ENCODE measurements at places on chromosomes 2 and 18.
A peak's percentile ranks its signal among the peaks of the same experiment; 100 is the strongest.

DNA sequence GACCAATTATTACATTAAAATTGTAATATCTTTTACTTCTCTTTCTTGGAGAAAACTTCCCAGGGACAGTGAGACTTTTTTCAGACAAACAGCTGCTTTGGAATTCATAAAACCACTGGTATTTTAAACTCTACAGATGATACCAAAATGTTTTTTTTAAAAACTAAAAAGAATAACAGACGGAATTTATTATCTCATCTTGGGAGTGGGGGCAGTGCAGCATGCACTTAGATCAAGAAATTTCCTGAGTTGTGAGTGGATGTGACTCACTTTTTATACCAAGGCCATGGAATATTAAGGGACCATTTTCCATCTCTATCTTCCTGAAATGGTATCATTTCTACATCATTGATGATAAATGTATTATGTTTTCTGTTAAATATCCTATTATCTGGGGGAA is 422.8 kb upstream of the HNRNPA3 start:
- DNase-seq: no peak

DNA sequence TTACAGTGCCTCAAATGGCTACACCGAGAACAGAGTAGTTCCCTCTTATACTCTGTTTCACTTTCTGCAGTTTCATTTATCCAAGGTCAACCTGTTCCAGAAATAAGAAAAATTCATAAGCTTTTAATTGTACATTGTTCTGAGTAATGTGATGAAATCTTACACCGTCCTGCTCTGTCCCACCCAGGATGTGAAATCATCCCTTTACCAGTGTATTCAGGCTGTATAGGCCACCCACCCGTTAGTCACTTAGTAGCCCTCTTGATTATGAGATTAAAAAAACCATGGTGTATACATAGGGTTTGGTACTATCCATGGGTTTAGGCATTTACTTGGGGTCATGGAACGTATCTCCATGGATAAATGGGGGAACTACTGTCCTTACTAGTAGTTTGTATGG is 29.8 kb downstream of the STARD6 start:
- no peak for DNase-seq

DNA sequence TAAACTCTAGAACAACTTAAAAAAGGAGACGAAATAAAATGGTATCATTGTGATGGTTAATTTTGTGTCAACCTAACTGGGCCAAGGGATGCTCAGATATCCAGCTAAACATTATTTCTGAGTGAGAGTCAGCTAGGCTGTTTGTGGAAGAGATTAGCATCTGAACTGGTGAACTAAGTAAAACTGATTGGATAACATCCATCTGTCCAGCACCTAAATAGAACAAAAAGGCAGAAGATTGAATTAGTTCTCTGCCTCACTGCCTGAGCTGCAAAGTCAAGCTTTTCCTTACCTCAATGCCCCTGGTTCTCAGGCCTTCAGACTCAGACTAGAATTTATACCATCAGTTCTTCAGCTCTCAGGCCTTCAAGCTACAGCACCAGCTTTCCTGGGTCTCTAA is 30.0 kb downstream of the PPP3R1 start:
- no peak for DNase-seq

DNA sequence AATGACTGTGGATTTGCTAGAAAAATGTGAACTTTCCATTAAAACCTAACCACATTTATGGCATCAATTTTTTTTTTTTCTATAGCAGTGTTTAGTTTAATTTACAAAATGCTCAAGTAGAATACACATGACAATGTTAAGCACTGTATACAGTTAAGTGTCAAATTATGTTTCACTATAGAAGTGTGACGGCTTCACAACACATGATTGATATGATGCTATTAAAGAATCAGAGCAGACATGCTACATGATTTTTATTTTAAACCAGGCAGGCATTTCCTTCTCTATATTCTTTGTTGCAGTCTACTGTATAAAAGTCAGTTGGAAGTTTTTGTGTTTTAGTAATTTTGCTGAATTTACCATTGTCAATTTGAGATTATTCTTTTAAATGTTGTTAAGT is 43.6 kb downstream of the PROKR1 start:
- no peak for DNase-seq

DNA sequence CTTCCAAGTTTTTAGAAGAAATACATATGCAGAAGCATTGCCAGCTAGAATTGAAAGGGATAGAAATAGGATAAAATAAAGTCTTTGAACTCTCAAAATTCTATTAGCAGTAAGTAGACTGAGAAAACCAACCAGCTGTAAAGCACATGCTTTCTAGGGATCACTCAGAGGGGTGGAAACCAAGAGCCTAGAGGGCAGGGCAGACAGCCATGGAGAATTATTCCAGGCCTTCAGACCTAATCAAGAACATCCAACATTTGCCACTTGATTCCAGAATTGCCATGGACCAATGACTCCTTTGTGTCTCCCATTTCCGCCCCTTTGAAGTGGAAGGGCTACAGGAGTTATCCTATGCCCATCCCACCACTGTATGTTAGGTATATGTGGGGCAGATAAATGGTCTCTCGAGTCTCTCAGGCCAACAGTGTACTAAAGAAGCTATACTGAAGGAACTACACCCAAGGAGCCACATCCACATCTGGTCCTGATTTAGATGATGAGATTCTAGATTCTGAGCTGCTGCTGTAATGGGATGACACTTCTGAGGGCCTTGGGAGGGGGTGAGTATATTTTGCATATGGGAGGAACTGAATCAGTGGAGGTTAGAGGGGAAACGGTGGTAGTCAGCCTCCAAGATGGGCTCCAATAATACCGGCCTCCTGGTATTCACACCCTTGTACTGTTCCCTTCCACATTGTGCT is 4.0 kb downstream of the FARSB start:
- no peak for DNase-seq

DNA sequence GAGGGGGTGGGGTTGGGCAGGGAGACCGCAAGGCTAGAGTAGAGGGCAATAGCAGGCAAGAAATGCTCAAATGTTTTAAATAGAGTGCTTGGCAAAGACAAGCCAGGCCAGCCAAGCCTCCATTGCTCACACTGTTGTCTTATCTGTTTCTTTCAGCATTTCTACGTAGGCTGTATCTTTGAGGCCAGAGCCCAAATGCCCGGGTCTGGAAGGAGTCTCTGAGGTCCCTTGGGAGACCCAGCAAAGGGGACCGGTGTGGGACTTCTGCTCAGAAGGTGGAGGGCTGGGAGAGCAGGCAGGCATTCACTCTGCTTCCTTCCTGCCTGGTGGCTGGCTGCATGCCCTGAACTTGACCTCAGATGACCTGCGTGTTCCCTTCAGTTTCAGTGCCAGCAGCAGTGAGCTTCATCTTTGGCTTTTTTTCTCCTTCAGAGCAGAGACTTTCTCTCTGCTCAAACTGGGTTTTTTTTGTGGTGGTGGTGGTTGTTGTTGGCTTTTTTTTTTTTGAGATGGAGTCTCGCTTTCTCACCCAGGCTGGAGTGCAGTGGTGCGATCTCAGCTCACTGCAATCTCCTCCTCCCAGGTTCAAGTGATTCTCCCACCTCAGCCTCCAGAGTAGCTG is 13.7 kb upstream of the TET3 start:
- DNase-seq: peak; percentile 6

- peak; percentile 70 for DNase-seq
These were observed 683 bp downstream of the STK39 start for GRCh38 chr2:168246483-168247340.

DNA sequence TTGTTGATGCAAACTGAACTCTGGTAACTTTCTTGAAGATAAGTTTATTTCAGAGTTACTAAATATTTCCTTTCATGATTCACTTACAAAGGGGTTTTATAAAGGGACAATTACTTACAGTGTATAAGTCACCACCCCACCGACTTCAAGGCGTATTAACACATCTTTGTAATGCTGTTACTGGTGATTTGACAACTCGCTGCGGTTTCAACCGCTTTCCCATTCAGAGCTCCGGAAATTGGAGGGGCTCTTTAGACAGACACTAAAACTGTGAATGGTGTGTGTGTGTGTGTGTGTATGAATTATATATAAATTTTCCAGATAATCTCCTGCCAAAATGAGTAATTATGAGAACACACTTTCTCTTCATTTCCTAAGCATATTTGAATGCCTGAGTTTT is 4.9 kb downstream of the TM4SF20 start:
- no peak for DNase-seq

DNA sequence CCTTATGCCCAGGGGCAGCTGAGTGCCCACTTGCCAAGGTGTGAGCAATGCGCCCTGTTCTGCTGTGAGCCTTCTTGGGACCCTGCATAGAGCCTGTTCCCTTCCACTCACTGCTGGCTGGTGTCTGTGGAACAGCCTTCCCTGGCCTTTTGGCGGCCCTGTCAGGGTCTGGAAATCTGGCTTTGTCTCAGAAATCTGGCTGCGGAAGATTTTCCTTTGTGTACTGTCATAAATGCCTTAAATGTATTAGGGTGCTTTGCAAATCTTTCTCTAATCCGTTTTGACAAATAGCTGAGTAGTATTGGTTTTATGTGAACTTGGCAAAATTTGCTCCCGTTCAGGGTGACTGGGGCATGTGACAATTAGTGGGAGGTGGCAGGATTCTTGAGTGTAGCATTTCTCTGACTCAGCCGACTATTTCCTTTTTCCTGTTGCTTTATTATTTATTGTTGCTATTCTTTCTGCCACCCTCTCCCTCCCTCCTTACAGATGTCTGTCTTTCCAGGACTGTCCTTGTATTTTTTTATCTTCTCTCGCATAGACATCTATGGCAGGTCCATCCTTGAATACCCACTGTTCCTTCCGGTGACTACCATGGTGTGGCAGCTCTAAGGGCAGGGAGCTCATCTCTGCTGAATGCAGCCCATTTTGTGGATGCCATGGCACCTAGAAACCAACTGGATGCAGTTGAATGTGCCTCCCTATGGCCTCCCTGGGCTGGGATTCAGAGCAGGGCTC is 41.8 kb downstream of the LDLRAD4 start:
- DNase-seq: no peak

DNA sequence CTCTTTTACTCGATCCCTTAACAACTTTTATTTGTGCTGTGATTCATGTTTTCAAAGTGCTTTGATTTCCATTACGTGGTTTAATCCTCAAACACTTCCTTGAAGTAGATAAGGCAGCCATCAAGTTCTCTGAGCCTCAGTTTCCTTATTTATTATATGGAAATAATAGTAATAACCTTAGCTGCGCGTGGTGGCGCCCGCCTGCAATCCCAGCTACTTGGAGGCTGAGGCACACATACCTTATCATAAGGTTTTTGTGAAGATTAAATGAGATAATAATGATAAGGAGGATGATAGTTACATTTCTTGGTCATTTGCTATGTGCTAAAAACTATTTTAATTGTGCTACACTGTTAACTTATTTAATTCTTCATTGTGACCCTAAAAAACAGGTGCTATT is 305.7 kb downstream of the NRXN1 start:
- DNase-seq: no peak

GRCh38 chr18:11320986-11321385 is 171.6 kb upstream of the PIEZO2 start:
- no peak for DNase-seq

DNA sequence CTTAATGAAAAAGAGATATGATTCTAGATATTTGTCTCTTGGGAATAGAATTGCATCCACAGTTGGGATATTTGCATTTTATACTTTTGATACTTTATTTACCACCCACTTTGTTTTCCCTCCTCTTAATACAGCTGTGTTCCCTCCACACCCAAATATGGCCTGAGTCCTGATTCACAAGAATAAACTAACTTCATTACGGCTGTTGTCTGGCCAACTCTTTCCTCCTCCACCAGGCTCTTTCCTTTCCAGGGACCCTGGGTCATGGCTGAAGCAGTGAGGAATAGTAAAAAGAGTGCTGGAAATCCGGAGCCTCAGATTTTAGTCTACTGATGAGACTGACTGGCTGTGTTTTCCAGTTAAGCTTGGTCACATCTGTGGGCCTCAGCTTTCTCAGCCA is 48.4 kb upstream of the STAM2 start:
- no peak for DNase-seq

DNA sequence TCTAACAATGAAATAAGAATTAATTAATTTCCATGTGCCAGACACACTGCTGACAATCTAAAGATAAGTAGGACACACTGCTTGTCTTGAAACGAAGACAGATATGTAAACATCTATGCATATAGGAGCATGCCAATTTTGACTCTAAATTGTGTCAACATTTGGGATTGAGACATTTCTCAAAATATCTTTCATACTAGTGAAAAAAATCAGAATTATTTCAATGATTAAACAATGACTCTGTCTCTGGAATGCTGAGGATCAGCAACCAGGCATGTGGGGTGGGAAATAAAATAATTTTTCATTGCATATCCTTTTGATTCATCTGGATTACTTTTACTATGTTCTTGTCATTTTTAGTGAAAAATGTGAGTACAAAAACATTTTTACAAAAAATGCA is 262.6 kb upstream of the SYT4 start:
- DNase-seq: no peak

DNA sequence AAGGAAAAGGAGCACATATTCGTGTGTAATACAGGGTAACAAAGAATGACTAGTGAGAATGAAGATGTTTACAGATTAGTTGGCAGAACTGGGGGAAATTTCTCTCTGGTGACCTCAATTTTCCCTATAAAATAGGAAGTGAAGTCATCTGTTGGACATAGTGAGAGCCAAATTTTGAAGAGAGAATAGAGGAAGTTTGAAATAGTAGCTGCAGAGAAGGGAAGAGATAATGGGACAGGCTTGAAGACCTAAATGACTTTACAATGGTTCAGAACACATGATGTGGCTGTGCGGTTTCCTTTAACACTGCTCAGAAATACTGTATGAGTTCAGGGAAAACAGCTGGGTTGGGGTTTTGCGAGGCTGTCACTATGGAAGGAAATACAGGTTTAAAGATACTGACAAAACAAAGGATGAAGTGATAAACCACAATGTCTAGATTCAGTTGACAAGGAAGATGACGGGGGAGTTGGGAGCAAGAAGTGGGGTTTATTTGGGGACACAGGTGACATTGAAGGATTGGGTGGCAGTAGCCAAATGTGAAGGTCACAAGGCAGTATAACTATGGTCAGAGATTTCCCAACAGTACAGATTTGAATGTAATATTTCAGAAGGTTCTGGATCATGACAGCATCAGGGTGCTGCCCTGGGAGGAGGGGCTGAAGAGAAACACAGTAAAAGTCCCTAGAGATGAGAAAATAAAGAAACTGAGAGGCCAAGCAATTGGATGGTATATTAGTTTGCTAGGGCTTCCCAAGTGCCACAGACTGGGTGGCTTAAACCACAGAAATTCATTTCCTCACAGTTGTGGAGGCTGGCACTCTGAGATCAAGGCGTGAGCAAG is 82.6 kb upstream of the TANK start:
- DNase-seq: peak; percentile 37

- no peak for DNase-seq
These were observed 37.1 kb downstream of the COLEC12 start for GRCh38 chr18:463403-463802.

- no peak for DNase-seq
These were observed 34.3 kb upstream of the RMP24 start for GRCh38 chr18:35938158-35938557.

DNA sequence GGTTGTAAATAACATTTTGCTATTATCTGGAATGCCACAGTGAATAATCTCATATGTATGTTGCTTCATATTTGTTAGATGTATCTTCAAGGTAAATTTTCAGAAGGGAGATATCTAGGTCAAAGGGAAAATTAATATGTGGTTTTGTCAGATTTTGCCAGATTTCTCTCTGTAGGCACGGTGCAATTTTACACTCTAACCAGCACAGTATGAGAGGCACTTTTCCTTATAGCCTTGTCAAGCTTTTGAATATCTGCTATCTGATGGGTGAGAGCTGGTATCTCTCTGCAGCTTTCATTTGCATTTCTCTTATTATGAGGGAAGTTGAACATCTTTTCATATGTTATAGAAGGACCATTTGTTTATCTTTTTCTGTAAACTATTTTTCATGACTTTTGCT is 175.7 kb upstream of the PGAP1 start:
- DNase-seq: no peak

Data from activated T-helper 9 cell treated with anti-CD3 and anti-CD28 coated beads, Interleukin-2, amount 50 U/mL, for 16 hours (primary cell).